ENCODE measurements at places on chromosomes 12 and 14. TPM values are rescaled to one million over a fixed set of nuclear protein-coding genes. Genes with fewer than 3 reads are reported as not detected.

DNA sequence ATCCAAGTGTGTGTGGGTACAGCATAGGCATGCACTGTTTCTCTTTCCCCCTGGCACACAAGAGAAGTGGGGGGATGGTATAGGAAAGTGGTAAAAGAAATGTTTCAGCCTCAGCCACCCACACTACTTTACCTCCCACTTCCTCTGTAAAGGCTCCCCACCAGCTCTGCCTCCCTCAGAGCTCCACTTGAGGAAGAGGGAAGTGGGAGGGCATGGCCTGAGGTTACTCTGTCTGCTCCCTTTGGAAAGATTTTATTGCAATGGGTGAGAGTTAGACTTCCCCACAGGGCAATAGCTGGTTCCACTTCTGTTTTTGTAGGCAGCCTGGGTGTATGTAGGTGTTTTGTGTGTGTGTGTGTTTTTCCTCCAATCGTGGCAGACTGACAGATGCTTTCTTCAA lies 145.3 kb downstream of the SSPN start:
- DNase-seq = no peak

The GALNT6 gene
- total RNA-seq = 75.0 TPM

DNA sequence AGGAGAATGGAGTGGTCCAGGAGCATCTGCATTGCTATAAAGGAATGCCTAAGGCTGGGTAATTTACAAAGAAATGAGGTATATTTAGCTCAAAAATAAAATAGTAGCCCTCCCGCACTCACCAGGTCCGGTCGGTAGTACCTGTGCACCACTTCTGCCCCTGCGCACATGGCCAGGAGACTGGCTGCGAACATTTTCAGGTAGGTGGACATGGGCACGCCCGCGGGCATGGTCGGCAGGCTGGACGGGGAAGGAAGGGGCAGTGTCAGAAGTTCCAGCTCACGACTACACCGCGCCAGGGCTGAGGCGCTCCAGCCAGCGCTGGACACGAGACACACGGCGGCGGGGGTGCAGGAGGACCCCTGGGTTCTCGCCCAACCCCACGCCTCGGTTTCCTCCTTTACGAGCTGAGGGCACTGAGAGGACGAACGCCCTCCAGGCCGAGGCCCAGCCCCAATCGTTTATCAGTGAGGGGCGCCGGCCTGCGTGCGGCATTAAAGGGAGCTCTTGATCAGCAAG lies 9.1 kb upstream of the TDG start:
- no peak for DNase-seq

DNA sequence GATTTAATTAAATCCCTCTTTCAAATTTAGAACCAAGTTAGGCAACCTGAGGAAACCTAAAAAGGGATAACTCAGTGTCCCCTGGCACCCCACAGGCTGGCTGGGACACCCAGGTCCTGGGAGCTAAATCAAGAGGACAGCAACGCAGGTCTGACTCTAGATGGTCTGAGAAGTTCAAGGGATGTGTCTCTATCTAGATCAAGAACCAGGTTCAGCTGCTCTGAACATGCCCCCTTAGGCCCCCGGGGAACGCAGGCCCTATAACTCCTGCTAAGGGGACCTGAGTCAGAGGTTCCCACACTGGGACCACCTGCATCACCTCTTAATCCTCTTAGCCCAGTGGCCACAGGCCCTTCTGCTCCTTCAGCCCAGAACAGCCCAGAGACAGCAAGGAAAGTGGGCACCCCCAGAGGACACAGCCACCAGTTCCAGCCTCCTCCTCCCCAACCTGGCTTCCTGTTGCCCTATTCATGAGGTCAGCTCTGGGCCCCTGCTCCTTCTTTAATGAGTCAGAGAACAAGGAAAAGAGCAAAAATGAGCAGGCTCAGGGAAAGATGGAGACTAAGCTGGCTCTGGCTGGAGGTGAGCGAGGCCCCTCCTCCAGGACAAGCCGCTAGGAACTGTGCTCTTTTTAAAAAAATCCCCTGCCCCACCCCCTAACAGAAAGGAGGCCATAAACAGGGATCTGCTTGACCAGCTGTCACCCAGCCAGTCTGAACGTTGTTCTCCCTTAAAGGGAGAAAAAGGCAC lies 10.8 kb downstream of the PITPNM2 start:
- DNase-seq = no peak

The TAOK3 gene
- 38.9 TPM for total RNA-seq

The ZC2HC1C gene
- total RNA-seq = 0.99 TPM
